Aorta (tissue), 5 donors: ENCODE measurements at places on chromosomes 7 and 10. TPM values are rescaled to one million over a fixed set of nuclear protein-coding genes. Genes with fewer than 3 reads are reported as not detected.

ZNF425 gene
- polyA plus RNA-seq = 1.9 TPM

ZNF248 gene
- polyA plus RNA-seq = 11.1 TPM

GLRX3 gene
- 58.2 TPM for polyA plus RNA-seq

PRLHR gene
- not detected for polyA plus RNA-seq

MRLN gene
- polyA plus RNA-seq = not detected

DPYSL4 gene
- polyA plus RNA-seq = 0.95 TPM

PDIA4 gene
- 24.4 TPM for polyA plus RNA-seq

PON1 gene
- not detected for polyA plus RNA-seq

DNA sequence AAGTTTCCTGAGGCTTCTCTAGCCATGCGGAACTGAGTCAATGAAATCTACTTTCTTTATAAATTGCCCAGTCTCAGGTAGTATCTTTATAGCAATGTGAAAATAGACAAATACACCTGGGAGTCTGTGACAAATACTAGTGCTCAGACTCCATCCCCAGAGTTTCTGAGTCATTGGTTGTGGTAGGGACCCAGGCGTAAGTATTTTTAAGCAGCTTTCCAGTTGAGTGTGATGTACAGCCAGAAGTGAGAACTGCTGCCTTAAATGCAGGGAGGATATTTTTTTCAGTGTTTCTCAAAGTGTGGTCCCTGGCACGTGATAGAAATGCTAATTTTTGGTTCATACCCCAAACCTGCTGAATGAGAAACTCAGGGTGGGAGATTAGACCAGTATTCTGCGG is 121.7 kb downstream of the SORCS3 start:
- no peak overlapping the region for H3K4me3 ChIP-seq
- H3K4me1 ChIP-seq = no peaks in the 10 kb centered on the region
- no peaks in the 10 kb centered on the region for H3K36me3 ChIP-seq

GRCh38 chr10:13950543-13950939 is 363.8 kb downstream of the PRPF18 start:
- no peaks in the 10 kb centered on the region for H3K36me3 ChIP-seq
- no peak overlapping the region for H3K4me3 ChIP-seq
- H3K27ac ChIP-seq = no peak overlapping the region

GRCh38 chr10:101257084-101257483 is 27.8 kb upstream of the LBX1 start:
- H3K27ac ChIP-seq = no peak overlapping the region
- DNase-seq = no peak
- no peaks in the 10 kb centered on the region for H3K27me3 ChIP-seq
- H3K4me1 ChIP-seq = no peaks in the 10 kb centered on the region
- H3K4me3 ChIP-seq = no peak overlapping the region
- H3K36me3 ChIP-seq = no peaks in the 10 kb centered on the region

DNA sequence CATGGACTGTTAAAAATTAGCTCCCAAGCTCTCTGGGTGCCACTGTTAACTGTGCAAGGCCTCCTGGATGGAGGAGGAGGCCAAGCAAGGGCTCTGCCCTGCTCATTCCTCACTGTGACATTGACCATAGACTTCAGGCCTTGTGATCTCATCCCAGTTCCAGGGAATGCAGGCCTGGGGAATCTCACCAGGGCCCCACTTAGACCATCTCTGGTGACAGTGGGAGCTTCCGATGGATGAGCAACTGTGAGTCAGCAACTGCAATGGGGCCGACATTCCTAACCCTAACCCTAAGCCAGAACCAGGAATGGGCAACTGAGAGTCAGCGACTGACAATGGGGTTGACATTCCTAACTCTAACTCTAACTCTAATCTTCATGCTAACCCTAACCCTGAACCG is 50.4 kb upstream of the MSMB start:
- no peaks in the 10 kb centered on the region for H3K4me1 ChIP-seq
- no peak for DNase-seq
- no peaks in the 10 kb centered on the region for H3K36me3 ChIP-seq
- no peak overlapping the region for H3K4me3 ChIP-seq
- no peak overlapping the region for H3K27ac ChIP-seq

- no peak overlapping the region for H3K27ac ChIP-seq
- no peak for DNase-seq
- H3K4me3 ChIP-seq = no peak overlapping the region
- H3K27me3 ChIP-seq = no peaks in the 10 kb centered on the region
Observed at GRCh38 chr7:106855540-106856132, 9.4 kb upstream of the PIK3CG start.

- no peaks in the 10 kb centered on the region for H3K4me1 ChIP-seq
- H3K4me3 ChIP-seq = no peak overlapping the region
- no peaks in the 10 kb centered on the region for H3K36me3 ChIP-seq
- DNase-seq = no peak
- no peaks in the 10 kb centered on the region for H3K27me3 ChIP-seq
- no peak overlapping the region for H3K27ac ChIP-seq
Observed at GRCh38 chr10:78886129-78886528, 182.6 kb upstream of the ZMIZ1 start.

- no peaks in the 10 kb centered on the region for H3K4me1 ChIP-seq
- H3K4me3 ChIP-seq = no peak overlapping the region
- H3K27ac ChIP-seq = no peak overlapping the region
- DNase-seq = no peak
- no peaks in the 10 kb centered on the region for H3K27me3 ChIP-seq
- no peaks in the 10 kb centered on the region for H3K36me3 ChIP-seq
Observed at GRCh38 chr10:100773646-100774045, 28.3 kb downstream of the PAX2 start.

DNA sequence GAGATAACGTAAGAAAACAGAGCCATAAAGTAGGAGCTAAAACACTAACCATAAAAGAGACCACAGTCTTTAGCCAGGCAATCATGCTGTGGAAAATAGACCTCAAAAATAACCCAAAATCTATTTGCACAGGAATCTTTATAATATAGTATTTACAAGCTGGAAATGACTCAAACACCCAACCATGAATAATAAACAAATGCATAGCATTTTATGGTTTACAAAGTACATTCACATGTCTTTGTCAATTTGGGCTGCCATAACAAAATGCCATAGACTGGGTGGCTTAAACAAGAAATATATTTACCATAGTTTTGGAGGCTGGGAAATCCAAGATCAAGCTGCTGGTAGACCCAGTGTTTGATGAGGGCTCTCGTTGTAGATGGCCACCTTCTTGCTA is 65.5 kb upstream of the GRB10 start:
- DNase-seq = no peak
- H3K27me3 ChIP-seq = no peaks in the 10 kb centered on the region
- H3K4me1 ChIP-seq = no peaks in the 10 kb centered on the region
- no peak overlapping the region for H3K4me3 ChIP-seq
- H3K36me3 ChIP-seq = no peaks in the 10 kb centered on the region

GRCh38 chr7:139696552-139696951 is 81.2 kb downstream of the HIPK2 start:
- no peak overlapping the region for H3K4me3 ChIP-seq
- H3K36me3 ChIP-seq = no peaks in the 10 kb centered on the region
- no peak for DNase-seq
- no peaks in the 10 kb centered on the region for H3K27me3 ChIP-seq
- no peaks in the 10 kb centered on the region for H3K4me1 ChIP-seq
- no peak overlapping the region for H3K27ac ChIP-seq

GRCh38 chr10:3745521-3745920 is 39.5 kb downstream of the KLF6 start:
- no peak overlapping the region for H3K27ac ChIP-seq
- DNase-seq = no peak
- H3K4me3 ChIP-seq = no peak overlapping the region
- H3K27me3 ChIP-seq = no peaks in the 10 kb centered on the region

DNA sequence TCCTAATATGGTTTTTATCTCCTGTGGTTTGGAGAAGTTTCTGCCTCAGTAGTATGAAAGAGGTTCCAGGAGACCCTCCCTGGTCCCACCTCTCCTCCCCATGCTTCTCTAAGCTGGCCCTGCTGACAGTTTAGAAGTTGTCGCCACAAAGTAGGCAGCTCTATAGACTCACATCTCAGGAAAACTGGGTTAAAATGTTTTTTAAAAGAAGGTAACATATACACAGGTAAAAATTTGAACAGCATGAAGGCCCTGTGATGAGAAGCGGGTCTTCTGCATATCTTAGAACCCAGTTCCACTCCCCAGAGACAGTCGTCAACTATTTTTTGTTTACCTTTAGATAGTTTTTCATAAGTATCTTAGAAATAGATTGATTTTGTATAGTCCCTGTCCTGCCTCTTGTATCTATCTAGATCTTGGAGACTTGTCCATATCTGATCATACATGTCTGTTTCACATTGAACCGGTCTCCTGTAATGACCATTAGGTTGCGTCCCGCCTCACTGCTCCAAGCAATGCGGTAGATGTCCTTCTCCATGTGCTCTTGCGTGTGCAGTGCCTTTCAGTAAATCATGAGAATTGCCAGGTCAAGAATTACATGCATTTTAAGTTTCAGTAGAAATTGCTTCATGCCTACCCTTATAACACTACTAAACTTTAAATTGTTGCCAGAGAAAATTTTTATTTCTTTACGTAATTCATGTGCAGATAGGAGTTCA is 2.2 kb downstream of the DUSP5 start:
- H3K4me3 ChIP-seq = no peak overlapping the region
- DNase-seq = no peak
- no peaks in the 10 kb centered on the region for H3K4me1 ChIP-seq
- H3K27ac ChIP-seq = no peak overlapping the region
- H3K36me3 ChIP-seq = no peaks in the 10 kb centered on the region

GRCh38 chr7:49643321-49643720 is 130.1 kb upstream of the VWC2 start:
- no peaks in the 10 kb centered on the region for H3K27me3 ChIP-seq
- DNase-seq = no peak
- no peaks in the 10 kb centered on the region for H3K4me1 ChIP-seq

DNA sequence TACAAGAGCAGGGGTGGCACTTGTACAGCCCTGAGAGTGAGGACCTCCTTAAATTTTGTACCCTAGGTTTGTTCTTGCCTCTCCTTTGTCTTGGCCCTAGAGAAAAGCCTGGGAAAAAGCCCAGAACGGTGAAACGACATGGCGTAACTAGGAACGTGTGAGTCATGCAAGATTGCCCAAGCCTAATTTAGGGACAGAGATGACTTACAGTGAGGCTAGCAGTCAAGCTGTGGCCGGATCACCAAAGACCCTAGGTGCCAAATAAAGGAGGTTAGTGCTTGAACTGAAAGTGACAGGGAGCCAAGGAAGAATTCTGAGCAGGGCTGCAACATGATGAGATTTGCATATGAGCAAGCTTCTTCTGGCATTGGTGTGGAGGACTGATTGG is 25.1 kb downstream of the TBXAS1 start:
- H3K36me3 ChIP-seq = no peaks in the 10 kb centered on the region
- DNase-seq = no peak
- H3K4me1 ChIP-seq = no peaks in the 10 kb centered on the region
- H3K4me3 ChIP-seq = no peak overlapping the region
- no peaks in the 10 kb centered on the region for H3K27me3 ChIP-seq

DNA sequence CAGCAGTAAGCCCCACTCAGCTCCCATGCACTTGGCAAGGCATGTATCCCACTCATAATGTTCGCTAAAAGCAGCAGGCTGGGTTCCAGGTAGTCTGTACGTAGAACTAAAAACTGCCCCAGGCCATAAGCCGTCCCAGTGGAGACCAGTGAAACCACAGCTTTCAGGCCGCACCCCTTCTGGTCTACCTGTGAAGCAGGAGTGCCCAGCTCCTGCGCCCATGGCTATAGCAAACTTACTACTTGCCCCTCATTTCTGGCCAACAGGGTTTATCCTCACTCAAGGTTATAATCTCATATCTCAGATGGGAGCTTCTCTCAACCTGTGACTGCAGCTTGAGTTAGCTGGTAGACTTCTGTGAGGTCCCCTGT is 338.2 kb upstream of the LRRTM3 start:
- H3K4me1 ChIP-seq = no peaks in the 10 kb centered on the region
- H3K4me3 ChIP-seq = no peak overlapping the region
- no peak overlapping the region for H3K27ac ChIP-seq
- H3K27me3 ChIP-seq = no peaks in the 10 kb centered on the region

GRCh38 chr7:44639671-44640321 is 33.4 kb downstream of the OGDH start:
- H3K4me3 ChIP-seq = no peak overlapping the region
- H3K36me3 ChIP-seq = no peaks in the 10 kb centered on the region
- H3K27ac ChIP-seq = peak overlapping the region; percentile 73
- no peaks in the 10 kb centered on the region for H3K27me3 ChIP-seq
- peaks cover 5% of the 10 kb centered on the region for H3K4me1 ChIP-seq
- DNase-seq = peak; percentile 60

- H3K27me3 ChIP-seq = no peaks in the 10 kb centered on the region
- no peaks in the 10 kb centered on the region for H3K36me3 ChIP-seq
- H3K4me1 ChIP-seq = no peaks in the 10 kb centered on the region
Observed at GRCh38 chr7:69896121-69896520, 297.8 kb downstream of the AUTS2 start.

- H3K36me3 ChIP-seq = no peaks in the 10 kb centered on the region
- no peak overlapping the region for H3K4me3 ChIP-seq
- no peaks in the 10 kb centered on the region for H3K27me3 ChIP-seq
- no peak for DNase-seq
- no peaks in the 10 kb centered on the region for H3K4me1 ChIP-seq
Observed at GRCh38 chr10:19595212-19595845, 220.9 kb upstream of the PLXDC2 start.

DNA sequence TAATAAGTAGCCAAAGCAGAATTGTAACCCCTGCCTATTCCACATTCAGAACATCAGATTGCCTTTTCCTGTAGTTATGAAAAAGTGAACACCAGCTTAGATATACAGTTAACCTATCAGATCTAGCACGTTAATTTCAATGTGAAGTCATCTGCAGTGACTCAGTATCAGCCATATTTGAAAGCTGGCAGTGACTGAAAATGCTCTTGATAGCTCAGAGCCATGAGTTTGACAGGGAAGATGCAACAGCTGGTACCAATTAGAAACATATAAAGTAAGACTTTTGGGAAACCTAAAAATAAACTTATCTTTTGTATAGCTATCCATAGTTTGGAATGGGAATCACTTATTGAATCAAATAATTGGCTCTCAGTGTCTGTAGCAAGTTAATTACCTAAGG is 284.1 kb upstream of the NPSR1 start:
- H3K27me3 ChIP-seq = no peaks in the 10 kb centered on the region
- H3K4me1 ChIP-seq = no peaks in the 10 kb centered on the region
- no peak overlapping the region for H3K27ac ChIP-seq
- no peak overlapping the region for H3K4me3 ChIP-seq

- H3K36me3 ChIP-seq = no peaks in the 10 kb centered on the region
- H3K4me3 ChIP-seq = no peak overlapping the region
- H3K4me1 ChIP-seq = no peaks in the 10 kb centered on the region
- peak; percentile 33 for DNase-seq
Observed at GRCh38 chr10:132858121-132859081, 72.5 kb upstream of the NKX6-2 start.

GRCh38 chr7:128427289-128427891 is 17.6 kb upstream of the IMPDH1 start:
- H3K4me1 ChIP-seq = no peaks in the 10 kb centered on the region
- no peaks in the 10 kb centered on the region for H3K36me3 ChIP-seq
- DNase-seq = no peak
- no peak overlapping the region for H3K4me3 ChIP-seq
- no peak overlapping the region for H3K27ac ChIP-seq
